ENCODE measurements at places on chromosomes 16 and 17.

DNA sequence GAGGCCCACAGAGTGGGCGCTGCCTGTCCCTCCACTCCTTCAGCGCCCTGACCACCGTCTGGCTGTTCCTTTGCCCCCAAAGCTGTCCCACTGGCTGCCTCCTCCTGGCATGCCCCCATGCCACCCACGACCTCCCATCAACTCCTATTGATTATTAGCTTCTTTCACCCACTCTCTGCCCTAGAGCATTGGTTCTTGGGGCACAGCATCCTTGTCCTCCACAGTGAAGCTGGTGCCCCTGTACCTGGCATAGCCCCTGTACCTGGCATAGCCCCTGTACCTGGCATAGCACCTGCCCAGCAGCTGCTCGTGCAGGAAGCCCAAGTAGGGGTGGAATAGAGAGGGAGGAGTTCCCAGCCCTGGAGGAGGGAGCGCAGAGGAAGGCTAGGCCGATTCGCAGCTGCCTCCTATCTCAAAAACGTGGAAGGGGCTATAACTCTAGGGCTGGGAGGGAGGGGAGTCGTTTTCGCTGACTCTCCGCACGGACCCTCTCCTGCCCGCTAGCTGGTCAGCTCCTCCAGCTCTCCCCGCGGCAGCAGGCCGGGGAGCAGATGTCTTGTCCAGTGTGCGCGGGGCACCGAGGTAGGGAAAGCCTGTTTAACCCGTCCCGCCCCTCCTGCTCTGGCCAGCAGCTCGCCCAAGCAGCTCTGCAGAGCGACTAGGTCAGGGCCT lies 5.7 kb upstream of the ACTG1 start:
- DNase-seq, result no peak

DNA sequence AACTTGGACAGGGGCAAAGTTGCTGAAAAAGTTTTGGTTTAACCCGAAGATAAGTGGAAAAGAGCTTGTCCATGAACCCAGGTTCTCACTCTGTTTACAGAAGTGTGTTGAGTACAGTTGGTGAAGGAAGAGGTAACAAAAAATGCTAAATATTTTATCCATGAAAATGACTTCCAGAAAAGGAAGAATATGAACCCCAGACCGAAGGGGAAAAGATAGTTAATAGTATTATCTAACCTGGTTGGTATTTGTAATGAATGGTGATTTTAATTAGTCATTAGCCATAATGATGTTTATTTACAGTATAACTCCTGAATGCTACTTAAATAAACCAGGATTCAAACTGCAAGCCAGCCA lies 574 bp upstream of the TMEM106A start:
- peak; percentile 25 for DNase-seq

GRCh38 chr16:19135201-19135842 lies 21.6 kb downstream of the ITPRIPL2 start:
- DNase-seq, result no peak

GRCh38 chr17:15091825-15092224 lies 173.3 kb downstream of the PMP22 start:
- DNase-seq, result no peak

DNA sequence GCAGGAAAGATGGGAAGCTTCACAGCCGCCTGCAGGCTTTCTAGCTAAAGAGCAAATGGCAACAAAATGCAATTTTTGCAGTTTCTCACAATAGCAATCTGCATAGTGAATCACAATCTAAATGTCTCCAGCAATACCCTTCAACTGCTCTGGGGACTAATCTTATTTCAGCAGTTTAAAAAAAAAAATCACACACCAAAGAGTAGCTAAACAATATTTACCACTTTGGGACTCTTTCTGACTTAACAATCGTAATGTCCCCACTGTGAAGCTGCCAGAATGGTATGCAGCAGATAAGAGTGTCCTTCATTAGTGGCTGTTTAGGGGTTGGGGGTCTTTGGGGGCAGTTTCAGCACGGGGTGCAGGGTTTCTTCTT lies 9.8 kb downstream of the CPPED1 start:
- no peak for DNase-seq

GRCh38 chr17:5677620-5678019 lies 93.3 kb upstream of the NLRP1 start:
- no peak for DNase-seq

DNA sequence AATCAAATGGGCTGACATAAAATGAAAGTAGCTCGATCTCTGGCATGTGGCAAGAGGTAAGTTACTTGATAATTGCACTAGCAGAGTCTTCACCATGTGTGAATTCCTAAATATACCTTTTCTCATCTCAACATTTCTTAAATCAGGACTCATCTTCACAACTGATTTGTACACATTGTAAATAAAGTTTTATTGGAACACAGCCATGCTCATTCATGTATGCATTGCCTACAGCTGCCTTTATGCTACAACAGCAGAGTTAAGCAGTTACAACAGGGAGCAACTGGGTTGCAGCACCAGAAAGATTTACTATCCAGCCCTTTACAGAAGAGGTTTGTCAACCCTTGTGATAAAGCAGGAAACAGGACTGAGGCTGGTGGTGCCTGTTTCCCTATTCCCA lies 48.1 kb downstream of the ARHGAP17 start:
- DNase-seq, result no peak

DNA sequence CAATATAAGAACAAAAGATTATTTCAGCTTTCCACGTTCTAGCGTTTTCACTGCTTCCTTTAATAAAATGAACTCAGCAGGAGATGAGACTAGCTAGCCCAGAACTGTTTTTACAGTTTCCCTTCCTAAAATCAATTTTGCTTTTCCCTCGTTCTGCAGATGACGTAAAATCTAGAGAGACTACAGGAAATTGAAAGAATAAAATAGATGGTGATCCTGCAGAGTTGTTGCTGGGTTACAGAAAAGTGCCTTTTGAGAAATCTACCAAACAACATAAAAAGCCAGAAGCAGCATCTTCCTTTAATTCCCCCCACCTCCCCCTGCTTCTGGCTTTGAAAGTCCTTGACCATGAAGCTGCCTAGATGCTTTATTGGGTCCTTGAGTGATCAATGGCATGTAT lies 96.8 kb upstream of the CLEC3A start:
- no peak for DNase-seq

GRCh38 chr16:82425661-82426060 lies 201.1 kb upstream of the CDH13 start:
- DNase-seq, result no peak

GRCh38 chr17:19369846-19370492 lies 7.4 kb upstream of the B9D1 start:
- no peak for DNase-seq

GRCh38 chr16:57611181-57611580 lies 17.2 kb upstream of the ADGRG1 start:
- DNase-seq, result no peak

DNA sequence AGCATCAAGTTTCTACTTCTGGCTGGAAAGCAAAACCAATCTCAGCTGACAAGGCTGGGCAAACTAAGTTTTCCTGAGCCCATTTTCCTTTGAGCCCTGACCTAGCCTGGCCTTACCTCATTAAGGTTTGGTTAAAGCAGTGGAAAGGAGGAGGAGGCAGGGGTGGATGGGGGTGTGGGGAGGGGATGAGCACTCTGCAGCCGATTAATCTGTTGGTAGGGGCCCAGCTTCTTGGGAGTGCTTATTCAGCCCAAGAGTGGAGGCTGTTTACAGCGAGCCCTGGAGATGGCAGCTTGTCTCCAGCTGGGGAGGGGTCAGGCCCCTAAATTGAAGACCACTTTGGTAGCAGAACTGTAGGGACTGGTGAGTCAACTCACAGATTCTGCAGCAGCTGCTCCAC lies 12.0 kb downstream of the SMCR8 start:
- no peak for DNase-seq

GRCh38 chr17:48484256-48484655 lies 46.6 kb downstream of the HOXB1 start:
- no peak for DNase-seq

GRCh38 chr16:69293401-69293800 lies 17.7 kb upstream of the VPS4A start:
- no peak for DNase-seq

DNA sequence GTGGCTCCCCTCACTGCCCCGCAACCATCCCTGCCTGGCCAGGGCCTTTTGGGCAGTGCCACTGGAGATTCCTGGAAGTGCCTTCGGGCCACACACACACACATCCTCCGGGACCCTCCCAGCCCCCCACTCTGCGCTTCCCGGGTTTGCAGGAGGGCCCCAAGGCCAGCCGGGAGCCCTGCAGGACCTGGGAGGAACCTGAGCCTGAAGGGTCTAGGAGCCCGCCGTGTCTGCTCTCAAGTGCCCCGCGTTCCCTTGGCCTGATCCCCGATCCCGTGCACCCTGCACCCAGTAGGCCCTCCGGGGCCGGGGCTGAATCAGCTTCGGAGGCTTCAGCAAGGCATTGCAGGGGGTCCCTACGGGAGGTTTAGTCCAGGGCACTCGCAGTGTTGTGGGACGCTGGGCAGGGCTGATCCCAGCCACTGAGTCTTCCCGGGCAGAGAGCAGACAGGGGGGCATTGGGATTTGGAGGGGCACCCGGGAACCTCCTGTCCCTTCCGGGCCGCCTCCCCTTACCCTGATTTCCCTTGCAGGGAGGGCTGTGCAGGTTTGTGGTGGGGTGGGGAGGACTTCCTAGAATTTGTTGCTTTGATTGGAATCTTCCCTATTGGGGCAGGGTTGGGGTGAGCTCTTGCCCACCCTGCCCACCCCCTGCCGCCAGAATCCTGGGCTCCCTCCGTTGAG lies 36.9 kb downstream of the TMEM235 start:
- no peak for DNase-seq

DNA sequence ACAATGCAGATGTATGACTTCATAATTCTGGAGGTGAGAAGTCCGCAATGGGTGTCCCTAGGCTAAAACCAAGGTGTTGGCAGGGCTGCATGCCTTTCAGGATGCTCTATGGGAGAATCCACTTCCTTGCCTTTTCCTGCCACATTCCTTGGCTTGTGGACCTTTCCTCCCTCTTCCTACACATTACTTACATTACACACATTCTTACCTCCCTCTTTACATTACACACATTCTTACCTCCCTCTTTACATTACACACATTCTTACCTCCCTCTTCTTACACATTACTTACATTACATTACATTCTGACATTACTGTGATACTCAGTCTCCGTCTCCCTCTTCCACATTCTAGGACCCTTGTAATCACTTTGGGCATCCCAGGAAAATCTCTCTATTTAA lies 14.2 kb upstream of the CDH5 start:
- DNase-seq, result no peak

DNA sequence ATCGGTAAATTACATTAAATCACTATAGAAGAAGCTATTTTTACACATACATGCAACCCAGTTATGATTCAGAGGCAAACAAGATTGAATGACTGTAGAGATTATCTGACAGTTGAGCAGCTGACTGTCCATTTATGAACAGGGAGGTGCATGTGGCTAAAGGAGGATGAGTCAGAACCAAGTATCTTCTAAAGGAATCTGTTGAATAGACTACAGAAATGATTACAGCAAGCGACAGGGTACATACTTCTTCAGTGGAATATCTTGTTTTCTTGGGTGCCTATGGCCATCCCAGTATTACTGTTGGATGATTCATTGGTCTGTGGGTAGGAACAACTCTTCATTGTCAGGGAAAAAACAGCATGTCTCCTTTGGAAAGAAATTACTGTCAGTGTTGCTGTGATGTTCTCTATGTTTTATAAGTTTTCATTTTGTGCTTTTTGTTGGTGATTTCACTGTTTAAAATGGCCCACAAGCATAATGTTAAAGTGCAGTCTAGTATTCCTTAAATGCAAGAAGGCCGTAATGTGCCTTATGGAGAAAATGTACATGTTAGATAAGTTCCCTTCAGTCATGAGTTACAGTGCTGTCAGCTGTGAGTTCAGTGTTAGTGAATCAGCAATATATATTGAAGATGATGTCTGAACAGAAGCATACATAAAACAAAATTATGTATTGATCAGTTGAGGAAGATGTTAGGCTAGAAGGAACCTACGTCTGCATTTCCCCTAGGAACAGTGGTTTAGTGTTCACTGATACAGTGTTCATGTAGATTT lies 27.0 kb downstream of the CBFB start:
- DNase-seq, result peak; percentile 63

DNA sequence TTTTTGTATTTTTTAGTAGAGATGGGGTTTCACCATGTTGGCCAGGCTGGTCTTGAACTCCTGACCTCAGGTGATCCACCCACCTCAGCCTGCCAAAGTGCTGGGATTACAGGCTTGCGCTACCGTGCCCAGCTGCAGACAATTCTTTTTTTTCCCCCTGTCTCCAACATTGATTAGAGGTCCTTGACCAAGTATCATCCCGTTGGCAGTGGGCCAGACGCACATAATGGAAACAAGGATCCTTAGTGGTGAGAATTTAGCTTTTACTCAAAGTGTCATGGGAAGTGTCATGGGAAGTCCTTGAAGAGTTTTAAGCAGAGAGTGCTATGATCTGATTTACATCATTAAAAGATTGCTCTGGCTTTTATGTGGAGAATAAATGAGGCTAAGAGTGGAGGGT lies 2.1 kb upstream of the FBXO47 start:
- DNase-seq, result no peak

Data from hematopoietic multipotent progenitor cell treated with erythropoietin and hydrocortisone succinate and interleukin-3 and kit ligand, for 8 days (in vitro differentiated cells).